CD8-positive, alpha-beta memory T cell (primary cell): ENCODE measurements at places on chromosomes 7 and 10. TPM values are rescaled to one million over a fixed set of nuclear protein-coding genes. Genes with fewer than 3 reads are reported as not detected.

The ATXN7L1 gene
- 18.0 TPM for polyA plus RNA-seq

The DGKB gene
- not detected for polyA plus RNA-seq

The SPDYE2B gene
- polyA plus RNA-seq = 0.28 TPM

The UBE3C gene
- 30.7 TPM for polyA plus RNA-seq

GRCh38 chr7:24158975-24159374, 125.0 kb upstream of the NPY start:
- no peak overlapping the region for H3K27ac ChIP-seq
- no peak overlapping the region for H3K4me3 ChIP-seq
- H3K27me3 ChIP-seq = no peaks in the 10 kb centered on the region
- no peaks in the 10 kb centered on the region for H3K36me3 ChIP-seq

- H3K27ac ChIP-seq = no peak overlapping the region
- H3K4me3 ChIP-seq = no peak overlapping the region
- no peak for DNase-seq
- no peaks in the 10 kb centered on the region for H3K36me3 ChIP-seq
- H3K4me1 ChIP-seq = no peaks in the 10 kb centered on the region
- no peaks in the 10 kb centered on the region for H3K27me3 ChIP-seq
Measured at GRCh38 chr7:14759785-14760184, 142.8 kb downstream of the DGKB start.

DNA sequence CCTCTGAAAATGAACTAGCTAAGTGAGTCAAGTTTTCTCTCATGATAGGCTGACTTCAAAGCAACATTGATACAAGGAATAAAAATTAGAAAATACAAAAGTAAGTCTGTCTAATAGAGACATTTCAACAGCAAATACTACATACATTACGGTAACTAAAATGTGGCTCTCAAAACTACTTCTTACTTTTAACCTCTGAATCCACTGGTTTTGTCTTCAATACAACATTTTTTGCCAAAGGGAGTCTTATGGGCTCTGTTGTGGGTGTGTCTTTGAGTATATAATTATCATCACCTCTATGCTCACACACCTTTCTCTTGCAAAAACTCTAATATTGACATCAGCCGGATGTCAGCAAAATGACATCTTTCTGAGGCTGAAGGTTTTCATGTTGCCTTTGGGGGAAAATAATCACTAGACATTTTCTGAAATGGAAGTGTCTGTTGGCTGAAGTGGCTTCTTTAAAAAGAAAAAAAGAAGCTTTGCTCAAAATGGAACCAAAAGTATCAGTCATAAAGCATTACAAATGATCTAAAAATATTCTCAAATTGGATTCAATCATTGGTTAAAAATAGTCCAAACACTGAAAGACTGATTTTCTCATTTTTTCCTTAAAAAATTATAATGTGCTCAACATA, 41.8 kb upstream of the FAM133B start:
- no peak overlapping the region for H3K4me3 ChIP-seq
- no peak for DNase-seq
- H3K36me3 ChIP-seq = no peaks in the 10 kb centered on the region
- H3K4me1 ChIP-seq = peaks cover 31% of the 10 kb centered on the region

DNA sequence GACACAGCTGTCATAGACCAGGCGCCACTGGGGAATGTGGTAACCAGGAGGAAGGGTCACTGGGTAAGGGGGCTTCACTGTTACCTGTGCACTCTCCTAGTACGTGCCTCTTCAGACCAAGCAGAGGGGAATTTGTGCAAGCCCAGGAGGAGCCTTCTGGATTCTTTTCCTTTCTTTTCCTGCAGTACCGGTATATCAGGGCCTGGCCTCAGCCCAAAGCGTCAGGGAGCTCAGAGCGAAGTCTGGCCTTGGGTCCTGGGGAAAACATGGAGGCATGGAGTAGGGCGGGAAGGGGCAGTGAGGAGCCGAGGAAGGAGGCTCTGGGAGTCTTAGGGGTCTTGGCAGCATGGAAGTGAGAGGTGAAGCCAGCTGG, 133.6 kb upstream of the GDF10 start:
- H3K4me1 ChIP-seq = peaks cover 21% of the 10 kb centered on the region
- no peaks in the 10 kb centered on the region for H3K36me3 ChIP-seq
- no peaks in the 10 kb centered on the region for H3K27me3 ChIP-seq
- H3K27ac ChIP-seq = no peak overlapping the region
- H3K4me3 ChIP-seq = peak overlapping the region; percentile 58

- peak; percentile 88 for DNase-seq
- H3K4me1 ChIP-seq = peaks cover 47% of the 10 kb centered on the region
- H3K27ac ChIP-seq = peak within 1 kb of the TSS; percentile 77
- peak within 1 kb of the TSS; percentile 57 for H3K4me3 ChIP-seq
- H3K27me3 ChIP-seq = no peaks in the 10 kb centered on the region
Measured at GRCh38 chr7:7566651-7567611, at the start of gene MIOS. Gene MIOS, plus strand, starts transcription at chr7:7566884. Its CDS starts 5,592 bp downstream, at chr7:7572476.

- H3K27ac ChIP-seq = no peak overlapping the region
- H3K4me3 ChIP-seq = no peak overlapping the region
- no peaks in the 10 kb centered on the region for H3K4me1 ChIP-seq
- H3K27me3 ChIP-seq = no peaks in the 10 kb centered on the region
Measured at GRCh38 chr7:135217645-135218509, 6.6 kb upstream of the WDR91 start.

DNA sequence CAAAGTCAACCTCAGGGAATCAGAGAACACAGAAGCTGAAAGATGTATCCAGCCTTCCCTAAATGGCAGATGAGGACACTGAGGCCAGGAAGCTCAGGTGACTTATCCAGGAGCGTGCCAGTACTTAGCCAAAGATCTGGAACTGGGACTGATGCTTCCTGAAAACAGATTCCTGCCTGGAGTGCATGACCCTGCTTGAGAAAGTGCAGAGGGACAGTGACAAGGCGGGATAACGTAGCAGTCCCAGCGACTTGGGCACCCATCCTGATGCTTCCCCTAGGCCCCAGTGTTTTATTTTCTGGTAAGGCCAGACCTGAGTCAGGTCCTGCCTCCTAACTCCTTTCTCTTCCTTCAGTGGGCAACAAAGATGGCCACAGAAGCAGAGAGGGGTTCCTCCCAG, 48.6 kb downstream of the KIAA1217 start:
- DNase-seq = no peak
- no peak overlapping the region for H3K27ac ChIP-seq
- H3K36me3 ChIP-seq = no peaks in the 10 kb centered on the region
- no peak overlapping the region for H3K4me3 ChIP-seq
- H3K27me3 ChIP-seq = no peaks in the 10 kb centered on the region

- H3K27ac ChIP-seq = no peak overlapping the region
- H3K36me3 ChIP-seq = no peaks in the 10 kb centered on the region
- no peaks in the 10 kb centered on the region for H3K4me1 ChIP-seq
- H3K27me3 ChIP-seq = no peaks in the 10 kb centered on the region
- no peak overlapping the region for H3K4me3 ChIP-seq
Measured at GRCh38 chr7:152984421-152984820, 224.9 kb downstream of the ACTR3B start.

DNA sequence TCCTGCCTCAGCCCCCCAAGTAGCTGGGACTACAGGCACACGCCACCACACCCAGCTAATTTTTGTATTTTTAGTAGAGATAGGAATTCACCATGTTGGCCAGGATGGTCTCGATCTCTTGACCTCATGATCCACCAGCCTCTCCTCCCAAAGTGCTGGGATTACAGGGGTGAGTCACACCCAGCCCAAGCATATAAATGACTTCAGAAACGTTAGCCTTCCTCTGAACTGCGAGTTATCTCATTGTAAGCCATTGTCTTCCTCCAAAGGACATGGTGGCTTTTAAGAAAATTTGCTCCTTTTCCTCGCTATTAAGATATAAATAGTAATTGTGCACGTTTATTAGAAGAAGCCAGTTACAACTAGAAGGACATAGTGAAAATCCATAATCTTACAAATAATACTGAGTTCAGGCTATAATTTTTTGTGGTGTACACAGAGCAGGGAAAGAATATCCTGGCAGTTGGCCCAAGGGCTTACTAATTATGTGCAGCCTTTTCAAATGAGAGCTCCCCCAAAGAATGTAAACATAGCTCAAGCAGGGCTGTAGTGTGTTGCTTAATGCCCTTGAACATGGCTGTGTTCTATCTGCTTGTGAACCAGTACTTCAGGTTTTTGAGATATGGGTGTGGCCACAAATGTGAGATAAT, 495.8 kb downstream of the PARD3 start:
- H3K27me3 ChIP-seq = no peaks in the 10 kb centered on the region
- no peak overlapping the region for H3K4me3 ChIP-seq
- DNase-seq = no peak
- H3K4me1 ChIP-seq = no peaks in the 10 kb centered on the region

DNA sequence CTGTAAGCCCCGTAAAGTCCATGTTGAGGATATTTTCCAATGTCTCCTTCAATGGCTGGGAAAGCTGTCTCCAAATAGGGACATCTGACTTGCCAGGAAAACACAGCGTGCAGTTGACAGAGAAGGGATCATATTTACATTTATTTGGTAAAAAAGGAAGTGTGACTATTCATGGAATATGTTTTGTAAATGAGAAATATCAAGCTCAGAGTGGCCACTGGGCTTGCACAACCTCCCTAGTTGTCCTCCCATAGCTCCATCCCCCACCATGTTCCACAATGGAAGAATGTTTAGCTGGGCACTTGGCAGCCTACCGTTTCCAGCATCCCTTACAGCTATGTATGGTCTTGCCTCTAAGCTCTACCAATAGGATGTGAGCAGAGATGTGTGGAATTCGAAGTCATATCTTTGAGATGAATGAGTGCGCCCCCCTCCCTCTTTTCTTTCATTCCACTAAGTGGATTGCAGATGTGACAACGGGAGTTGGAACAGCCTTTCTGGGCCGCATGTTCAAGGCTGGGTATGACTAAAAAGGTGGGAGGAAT, 306.6 kb upstream of the ZMIZ1 start:
- no peaks in the 10 kb centered on the region for H3K36me3 ChIP-seq
- H3K27me3 ChIP-seq = no peaks in the 10 kb centered on the region
- H3K4me1 ChIP-seq = no peaks in the 10 kb centered on the region
- no peak for DNase-seq
- no peak overlapping the region for H3K27ac ChIP-seq

DNA sequence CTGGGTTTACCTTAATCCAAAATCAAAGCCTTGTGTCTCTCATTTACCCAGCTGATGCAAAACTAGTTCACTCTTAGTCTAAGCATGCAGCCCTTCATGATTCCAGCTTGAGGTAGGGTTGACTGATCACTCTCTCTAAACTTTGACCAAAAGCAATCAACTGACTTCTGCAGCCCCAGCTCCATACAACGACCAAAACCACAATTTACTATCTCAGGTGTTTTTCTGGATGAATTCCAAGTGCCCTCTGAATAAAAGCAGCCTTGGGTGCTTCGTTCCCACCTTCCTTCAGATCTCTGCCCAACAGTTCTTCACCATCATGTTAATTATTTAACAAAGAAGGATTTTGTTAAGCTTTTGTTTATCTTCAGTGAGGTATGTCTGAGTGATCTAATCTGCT, 62.6 kb downstream of the CCDC6 start:
- no peaks in the 10 kb centered on the region for H3K27me3 ChIP-seq
- no peak overlapping the region for H3K4me3 ChIP-seq
- no peak for DNase-seq
- H3K36me3 ChIP-seq = no peaks in the 10 kb centered on the region
- no peaks in the 10 kb centered on the region for H3K4me1 ChIP-seq

DNA sequence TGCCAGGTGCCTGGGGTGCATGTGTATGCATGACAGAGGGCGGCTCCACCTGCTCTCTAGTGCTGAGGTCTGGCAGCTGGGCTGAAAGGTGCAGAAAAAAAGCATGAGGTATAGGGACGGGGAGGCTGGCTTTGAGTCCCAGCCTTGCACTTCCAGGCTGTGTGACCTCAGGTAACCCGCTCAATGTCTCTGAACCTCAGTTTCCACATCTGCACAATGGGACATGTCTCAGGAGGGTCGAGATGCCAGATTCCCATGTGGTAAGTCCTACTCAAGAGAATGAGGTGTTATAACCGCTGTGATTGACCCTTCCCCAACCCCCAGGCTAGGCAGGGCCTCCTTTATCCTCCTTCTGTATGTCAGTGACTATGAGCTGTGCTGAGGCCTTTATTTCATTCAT, 48.8 kb downstream of the ARHGAP22 start:
- H3K27me3 ChIP-seq = no peaks in the 10 kb centered on the region
- H3K27ac ChIP-seq = no peak overlapping the region
- H3K4me1 ChIP-seq = no peaks in the 10 kb centered on the region
- no peak for DNase-seq
- H3K4me3 ChIP-seq = no peak overlapping the region
- H3K36me3 ChIP-seq = no peaks in the 10 kb centered on the region
